Activated T-helper 1 cell treated with anti-CD3 and anti-CD28 coated beads, Interleukin-12 subunit alpha, Interleukin-12 subunit beta, Interleukin-2, Interleukin-4 antibody, amounts not matched to agents 30 ng/mL and 10 ng/mL and 1 ng/mL, durations not matched to agents 14 hours and 24 hours and 36 hours (primary cell): ENCODE measurements at places on chromosomes 12 and 14.

DNA sequence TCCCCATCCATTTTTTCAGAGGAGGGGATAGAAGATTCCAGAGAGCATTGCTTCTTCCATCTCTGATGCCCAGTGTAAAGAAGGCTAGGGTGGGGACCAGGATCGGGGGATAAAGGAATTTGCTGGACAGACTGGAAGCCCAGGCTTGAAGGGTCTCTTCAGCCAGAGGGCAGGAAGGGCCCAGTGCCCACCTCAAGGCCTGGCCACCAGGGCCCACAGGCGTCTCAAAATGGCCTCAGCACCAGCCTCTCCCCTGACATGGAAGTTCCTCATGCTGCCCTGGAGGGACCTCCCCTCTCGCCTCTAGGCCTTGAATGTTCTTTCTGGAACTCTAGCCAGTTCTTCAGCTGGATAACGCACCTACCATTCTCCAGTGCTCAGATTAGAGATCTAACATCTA lies 2.8 kb downstream of the RPS6KL1 start:
- no peak for DNase-seq

DNA sequence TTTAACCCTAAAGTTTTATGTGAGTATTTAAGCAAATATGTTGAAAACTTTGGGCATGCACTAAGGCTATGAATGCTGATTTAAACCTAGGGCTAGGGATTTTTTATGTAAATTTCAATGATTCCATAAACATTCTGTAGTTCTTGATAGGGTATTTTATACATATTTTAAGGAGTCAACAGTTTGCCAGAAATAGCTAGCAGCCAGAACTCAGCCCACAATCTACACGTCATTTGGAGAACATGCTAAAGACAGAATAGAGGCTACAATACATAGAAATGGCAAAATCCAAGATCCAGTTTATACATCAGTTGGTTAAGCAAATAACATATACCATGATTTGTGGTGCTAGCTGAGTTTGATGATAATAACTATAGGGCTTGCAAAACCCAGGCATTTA lies 184.7 kb downstream of the TMEM117 start:
- no peak for DNase-seq

GRCh38 chr12:93530358-93530757 lies 42.1 kb upstream of the SOCS2 start:
- no peak for DNase-seq

DNA sequence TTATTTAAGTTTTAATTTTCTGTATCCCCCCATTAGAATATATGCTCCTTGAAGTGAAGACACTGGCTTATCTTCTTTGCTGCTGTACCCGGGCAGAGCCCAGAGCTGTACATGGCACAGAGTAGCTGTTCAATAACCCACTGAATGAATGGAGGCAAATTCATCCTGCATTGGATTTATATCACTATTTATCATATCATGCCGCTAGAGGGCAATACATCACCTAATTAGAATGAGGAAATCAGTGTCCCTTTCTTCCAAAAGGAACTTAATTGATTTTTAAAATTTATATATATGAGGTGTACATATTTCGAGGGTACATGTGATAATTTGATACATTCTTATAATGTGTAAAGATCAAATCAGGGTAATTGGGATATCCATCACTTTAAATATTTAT lies 89.2 kb upstream of the TMEM260 start:
- no peak for DNase-seq

DNA sequence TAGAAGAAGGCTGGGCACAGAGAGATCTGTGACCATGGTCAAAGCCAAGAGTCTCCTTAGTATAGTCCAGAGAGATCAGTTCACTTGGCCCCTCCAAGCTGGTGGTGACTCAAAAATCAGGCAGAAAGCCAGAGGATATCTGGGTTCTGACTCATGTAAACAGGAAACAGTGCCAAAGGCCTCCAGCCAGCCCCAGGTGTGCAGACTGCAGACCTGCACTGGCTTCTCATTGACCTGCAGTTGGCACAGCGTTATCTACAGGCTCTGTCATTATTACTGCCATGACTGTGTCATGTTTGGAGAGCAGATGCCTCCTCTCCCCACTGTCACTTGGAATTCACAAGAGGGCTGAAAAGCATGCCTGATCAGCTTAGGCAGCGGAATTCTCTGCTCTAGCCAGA lies 295.7 kb upstream of the PRKD1 start:
- no peak for DNase-seq

DNA sequence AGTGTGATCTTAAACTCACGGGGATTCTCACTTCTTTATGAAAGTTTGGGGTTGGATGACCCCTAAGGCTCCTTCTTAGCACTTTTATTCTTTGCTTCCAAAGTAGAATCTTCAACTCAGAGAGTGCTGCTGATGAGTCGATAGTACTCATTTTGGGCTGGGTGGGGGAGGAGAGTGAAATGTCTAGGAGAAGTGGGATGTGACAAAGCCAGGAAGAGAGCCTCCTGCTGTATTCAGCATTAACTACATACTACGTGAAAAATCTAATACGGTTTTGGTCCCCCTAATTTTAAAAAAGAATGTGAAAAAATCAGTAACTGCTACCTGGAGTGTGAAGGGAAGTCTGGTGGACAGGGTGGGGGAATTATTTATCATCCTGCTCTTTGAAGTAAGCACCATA lies 148.3 kb downstream of the SAMD4A start:
- DNase-seq, result no peak

GRCh38 chr12:46910830-46911229 lies 85.0 kb upstream of the SLC38A4 start:
- DNase-seq, result no peak

DNA sequence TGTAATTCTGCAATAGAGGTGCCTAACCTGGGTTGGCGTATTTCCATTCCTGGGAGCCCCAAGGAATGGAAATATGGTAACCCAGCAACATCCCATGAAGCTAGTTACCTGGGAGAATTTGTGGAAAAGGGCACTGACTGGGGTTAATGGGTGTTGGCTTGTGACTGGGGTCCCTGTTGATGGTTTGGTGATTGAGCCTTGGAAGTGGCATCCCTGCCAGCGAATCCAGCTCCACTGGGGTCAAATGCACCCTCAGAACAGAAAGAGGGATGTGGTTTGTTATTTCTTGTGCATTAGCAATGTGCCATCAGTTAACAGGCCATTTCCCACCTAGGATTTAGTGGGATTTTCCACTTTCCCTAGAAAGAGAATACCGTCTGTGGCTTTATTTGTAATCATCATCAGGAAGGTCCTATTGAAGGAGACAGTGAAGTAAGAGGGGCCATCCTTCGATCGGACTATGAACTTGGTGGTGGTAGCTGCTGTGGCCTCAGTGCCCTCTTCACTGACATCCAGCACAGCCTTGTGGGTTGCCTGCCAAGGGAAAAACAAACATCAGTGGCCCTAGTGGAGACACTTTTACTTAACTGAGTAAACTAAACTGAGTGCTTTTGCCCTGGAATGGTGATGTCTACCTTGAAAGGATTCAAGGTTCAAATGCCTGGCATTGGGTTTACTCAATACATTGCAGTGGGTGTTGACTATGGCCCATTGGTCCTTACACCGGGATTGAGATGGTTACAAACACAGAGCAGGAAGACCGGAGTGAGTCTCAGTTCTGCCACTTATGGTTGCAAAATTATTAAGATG lies 10.4 kb upstream of the SERPINA11 start:
- no peak for DNase-seq

- DNase-seq, result no peak
These were observed 134.7 kb downstream of the FGD4 start for GRCh38 chr12:32533971-32534590.

GRCh38 chr14:50212726-50213125 lies 18.7 kb downstream of the SOS2 start:
- no peak for DNase-seq

DNA sequence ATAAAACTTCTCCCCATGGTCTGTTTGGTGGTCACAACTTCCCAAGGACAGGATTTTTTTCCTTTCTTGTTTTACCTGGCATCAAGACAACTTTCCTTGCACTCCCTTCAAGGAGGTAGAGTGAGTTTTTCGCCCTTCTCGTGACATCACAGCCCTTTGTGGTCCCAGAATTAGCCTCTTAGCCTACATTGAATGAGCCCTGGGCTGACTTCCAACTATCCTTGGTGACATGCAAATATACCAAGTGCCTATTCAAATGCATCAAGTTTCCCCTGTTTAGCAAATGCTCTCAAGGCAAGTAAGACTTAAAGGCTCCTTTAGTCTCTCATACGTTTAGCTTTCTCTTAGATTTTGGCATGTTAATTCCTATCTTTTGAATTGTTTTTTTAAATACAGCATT lies 36.6 kb downstream of the TC2N start:
- DNase-seq, result no peak

DNA sequence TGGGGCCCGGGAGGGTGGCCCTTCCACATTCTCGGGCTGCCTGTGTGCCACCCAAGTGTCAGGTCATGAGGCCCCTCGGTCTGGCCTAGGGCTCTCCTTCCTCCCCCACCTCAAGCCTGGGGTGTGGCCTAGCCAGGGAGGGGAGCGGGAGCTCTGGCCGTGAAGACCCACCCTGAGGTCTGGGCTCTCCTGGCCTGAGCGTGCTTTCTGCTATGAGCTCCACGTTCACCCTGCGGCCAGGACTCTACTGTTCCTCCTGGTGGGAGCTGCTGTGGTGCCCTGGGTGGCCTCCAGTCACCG lies 12.0 kb downstream of the PACS2 start:
- no peak for DNase-seq

DNA sequence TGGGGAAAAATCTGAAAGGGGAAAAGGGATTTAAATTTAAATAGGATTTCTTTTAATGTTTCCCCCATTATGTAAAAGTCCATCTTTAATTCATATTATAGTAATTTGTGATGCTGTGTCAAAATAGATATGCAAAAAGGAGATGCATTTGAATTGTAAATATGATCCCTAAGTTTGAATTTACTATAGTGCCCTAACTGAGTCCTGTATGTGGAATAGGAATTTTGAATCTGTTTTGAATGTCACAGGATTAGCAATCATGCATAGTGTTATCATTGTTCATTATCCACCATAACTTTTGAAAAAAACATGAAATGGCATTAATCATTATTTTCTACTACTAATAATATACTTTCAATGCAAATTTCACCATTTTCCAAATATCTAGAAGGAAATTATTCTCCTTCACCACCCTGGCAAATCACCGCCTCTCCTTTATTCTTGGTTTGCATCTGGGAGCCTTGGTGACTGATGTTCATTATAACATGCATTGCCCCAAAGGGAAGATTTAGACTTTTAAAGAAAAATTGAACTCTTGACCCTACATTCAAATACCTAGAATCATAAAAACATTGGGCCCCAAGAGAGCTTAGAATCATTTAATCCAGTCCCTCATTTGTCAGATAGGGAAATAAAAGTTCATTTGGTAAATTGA lies 341.5 kb upstream of the TMPO start:
- DNase-seq, result no peak
